ENCODE measurements at places on chromosomes 2 and 18.

DNA sequence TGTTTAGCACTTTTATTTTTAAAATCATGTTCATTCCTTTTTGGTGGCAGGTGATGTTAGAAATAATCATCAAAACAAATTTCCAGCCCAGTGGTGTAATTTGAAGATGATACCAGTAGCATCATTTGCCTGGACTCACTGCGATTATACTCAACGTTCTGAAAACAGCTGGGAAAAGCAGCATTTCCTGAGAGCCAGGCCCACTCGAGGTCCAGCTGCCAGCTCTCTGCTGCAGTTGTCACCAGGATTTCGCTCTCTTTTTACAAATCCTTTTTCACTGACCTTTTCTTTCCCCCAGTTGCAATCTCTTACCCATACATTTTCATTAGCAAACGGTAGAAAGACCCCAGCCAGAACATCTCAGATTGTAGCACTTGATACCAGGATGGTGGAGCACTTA, 110.6 kb upstream of the LYPD1 start:
- DNase-seq: no peak

GRCh38 chr2:160062292-160063005, at the start of gene PLA2R1:
PLA2R1 (minus strand) TSS chr2:160062615; CDS start chr2:160062403, 212 bp downstream.
- DNase-seq: peak; percentile 34

GRCh38 chr2:213172641-213173040, 21.2 kb upstream of the IKZF2 start:
- no peak for DNase-seq

- no peak for DNase-seq
Observed at GRCh38 chr2:64727013-64727767, 73.5 kb upstream of the SERTAD2 start.

DNA sequence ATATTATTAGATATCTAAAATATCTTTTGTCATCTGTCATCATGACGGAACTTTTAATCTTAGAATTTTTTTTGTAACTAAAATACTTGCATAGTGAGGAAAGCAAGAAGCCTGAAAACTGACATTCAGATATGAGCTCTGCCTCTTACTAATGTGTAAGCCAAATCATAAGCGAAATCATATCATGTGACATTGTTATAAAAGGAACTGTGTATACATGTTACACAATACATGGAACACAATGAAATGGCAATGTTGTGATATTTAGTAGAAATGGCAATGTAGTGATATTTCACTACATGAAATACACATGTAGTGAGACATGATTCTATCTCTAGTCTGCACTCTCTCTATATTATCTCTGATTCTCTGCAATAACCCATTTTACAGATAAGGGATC, 1016.4 kb upstream of the PIK3C3 start:
- no peak for DNase-seq

GRCh38 chr18:8391068-8391467, 218.2 kb upstream of the RAB12 start:
- no peak for DNase-seq

Measured in stomach (tissue), 19 donors.